Large intestine (tissue), 12 donors: ENCODE measurements at places on chromosomes 4 and X. TPM values are rescaled to one million over a fixed set of nuclear protein-coding genes. Genes with fewer than 3 reads are reported as not detected.

GRCh38 chr4:165612936-165613335, 234.1 kb downstream of the CPE start:
- DNase-seq = no peak

DNA sequence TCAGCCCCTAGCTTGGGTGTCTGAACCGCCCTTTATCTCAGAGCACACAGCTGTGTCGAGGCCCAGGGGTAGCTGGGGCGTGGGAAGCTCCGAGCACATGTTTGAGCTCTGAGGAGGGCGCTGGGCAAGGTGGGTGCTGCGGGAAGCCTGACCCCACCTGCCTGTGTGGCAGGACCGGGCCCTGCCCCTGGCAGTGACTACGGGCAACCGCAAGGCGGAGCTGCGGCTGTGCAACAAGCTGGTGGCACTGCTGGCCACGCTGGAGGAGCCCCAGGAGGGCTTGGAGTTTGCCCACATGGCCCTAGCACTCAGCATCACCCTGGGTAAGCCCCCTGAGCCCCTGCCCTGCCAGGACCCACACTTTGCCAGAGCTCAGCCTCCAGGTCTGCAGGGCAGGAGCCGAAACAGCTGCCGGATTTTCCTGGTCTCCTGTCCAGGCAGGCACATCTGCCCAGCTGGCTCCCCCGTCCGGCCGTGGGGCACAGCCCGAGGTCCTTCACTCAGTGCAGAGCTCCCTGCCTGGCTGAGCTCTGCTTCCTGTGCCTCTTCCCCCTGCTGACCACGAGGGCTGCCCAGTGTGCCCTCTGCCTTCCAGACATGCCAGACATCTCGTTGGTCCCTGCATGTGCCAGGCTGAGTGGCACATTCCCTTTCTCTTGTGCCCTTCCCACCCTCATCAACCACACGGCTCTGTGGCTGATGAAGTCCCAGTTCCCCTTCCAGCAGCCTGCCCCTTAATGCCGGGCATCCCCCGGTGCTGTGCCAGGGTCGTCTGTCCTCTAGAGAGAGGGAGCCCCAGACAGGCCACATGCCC, 33.2 kb upstream of the HTRA3 start:
- DNase-seq = no peak

DNA sequence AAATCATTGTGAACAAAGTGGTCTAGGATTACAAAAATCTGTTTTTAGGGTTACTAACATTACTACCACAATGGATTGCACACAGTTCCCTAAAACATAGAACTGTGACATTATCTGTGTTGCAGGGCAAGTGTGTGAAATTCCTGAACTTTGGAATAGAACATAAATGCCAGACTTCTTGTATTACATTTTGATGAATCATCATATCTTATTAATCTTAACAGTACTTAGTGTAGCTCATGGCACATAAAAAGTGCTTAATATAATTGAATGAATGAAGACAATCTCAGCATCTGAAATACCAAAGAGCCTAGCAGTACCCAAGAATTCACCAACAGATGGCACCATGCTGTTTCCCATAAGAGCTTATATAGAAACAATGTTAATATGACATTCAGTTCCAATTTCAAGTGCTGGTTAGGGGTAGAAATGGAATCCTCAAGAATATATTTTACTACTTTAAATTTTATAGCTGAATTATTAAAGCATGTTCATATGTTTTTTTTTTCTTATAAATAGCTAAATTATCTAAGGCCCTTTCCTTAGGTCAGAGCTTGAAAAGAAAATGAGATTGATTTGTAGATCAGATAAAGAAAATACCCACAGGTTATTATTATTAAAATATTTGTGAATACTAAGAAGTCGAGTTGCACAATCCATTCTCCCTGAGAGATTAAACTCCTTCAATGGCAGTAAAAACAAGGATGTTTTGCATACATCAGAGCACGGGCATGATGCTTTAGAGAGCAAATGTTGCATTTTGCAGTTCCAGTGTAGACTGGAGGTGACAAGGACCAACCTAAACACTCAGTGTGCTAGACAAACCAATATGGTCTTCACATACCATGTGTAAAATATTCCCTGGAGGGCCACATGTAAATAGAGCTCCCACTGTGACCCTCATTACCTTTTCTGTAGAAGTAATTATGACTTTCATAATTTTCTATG, 25.7 kb upstream of the SHISA3 start:
- DNase-seq = peak; percentile 9

GRCh38 chr4:145954924-145955339, 16.3 kb upstream of the ZNF827 start:
- no peak for DNase-seq

GRCh38 chr4:184267673-184268583, 50.3 kb upstream of the ENPP6 start:
- DNase-seq = no peak

DNA sequence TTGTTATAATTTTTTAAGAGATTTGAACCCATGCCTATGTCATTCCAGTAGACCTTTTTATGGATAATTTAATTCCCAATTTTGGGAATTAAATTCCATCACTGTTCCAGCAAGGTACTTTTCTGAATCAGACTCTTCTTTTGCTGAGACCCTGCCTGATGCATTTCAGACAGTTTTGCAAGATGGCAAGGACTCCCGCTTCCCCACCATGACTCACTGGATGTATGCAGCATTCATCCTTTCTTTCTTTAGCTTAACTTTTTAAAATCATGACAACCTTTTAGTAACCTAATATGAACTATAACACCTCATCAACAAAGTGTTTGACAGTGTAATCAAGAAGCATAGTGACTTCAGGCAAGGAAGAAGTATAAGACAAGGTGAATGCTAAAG, 178.1 kb upstream of the LEF1 start:
- no peak for DNase-seq

GRCh38 chr4:85767649-85768048, 292.7 kb downstream of the ARHGAP24 start:
- no peak for DNase-seq

GRCh38 chr4:100907465-100908454, 389.9 kb upstream of the EMCN start:
- peak; percentile 25 for DNase-seq

- DNase-seq = peak; percentile 54
Measured at GRCh38 chr4:169485791-169486742, 126.3 kb downstream of the NEK1 start.

DNA sequence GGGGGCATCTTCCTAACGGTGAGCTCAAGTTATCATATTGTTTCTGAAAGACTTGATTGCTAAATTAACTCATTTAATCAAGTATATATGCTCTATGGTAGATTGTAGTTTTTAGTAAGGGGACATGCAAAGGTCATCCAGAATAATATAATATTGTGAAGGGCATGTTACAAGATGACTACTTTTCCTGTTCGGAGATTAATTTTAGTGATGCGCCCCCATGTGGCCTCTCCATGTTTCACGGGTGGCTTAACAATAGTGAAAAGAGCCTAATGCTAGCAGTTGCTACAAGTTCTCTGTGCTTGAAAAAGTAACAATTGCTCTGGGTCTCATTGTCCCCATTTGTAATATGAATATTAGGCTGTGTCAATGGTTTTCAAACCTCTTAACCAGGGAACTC, 12.2 kb downstream of the SMPX start:
- no peak for DNase-seq

DNA sequence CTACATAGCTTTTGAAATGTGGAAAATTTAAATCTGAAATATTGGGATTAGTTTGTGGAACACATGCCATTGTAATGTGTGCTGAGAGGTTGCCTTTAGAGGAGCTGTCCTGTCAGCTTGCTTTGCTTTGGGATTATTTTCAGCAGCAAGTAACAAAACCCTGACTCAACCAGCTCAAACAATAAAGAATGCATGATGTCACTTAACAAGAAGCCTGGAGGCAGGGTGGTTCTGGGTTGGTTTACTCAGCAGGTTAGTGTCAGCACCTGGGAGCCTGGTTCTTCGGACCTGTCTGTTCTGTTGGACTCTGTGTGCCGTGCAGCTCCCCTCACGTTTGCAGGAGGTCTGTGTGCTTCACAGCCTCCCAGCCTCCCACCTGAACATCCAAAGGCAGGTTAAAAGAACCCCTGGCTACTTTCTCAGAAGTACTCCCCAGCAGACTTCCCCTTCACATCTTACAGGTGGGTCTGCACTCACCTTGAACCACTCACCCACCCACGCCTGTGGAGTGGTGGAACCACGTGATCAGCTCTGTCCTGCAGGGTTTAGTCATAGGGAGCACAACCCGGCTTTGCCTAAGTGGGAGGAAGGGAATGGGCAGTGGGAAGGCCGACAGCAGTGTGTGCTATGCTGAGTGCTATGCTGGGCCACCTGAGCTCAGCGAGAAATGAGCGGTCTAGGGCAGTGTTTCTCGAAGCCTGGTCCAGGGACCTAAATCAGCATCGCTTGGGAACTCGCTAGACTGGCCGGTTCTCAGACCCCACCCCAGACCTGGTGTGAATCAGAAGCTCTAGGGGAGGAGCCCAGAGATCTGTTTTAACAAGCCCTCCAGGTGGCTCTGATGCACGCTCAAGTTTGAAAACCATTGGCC, 20.4 kb downstream of the TMEM131L start:
- DNase-seq = no peak

DNA sequence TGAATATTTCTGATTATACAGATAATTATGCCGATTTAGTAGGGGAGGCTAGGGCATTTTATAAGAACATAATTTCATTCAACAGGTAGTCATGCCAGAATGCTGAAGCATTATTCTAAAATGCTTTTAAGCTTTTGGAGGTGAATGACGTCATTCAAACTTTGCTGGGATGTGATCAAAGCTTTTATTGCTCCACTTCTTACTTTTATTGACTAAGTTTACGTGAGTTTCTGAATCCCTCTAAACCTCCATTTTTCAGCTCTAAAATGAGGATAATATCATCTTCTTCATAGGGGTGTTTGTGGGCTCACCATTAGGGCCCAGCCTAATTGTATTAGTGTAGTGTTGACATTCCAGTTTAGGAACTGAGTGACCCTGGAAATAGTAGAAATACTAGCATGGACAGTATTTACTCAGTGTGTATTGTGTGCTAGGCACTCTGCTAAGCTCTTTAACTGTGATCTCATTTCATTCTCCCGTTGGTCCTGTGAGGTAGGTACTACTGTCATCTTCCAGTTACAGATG, 3.0 kb downstream of the WWC2 start:
- no peak for DNase-seq

DNA sequence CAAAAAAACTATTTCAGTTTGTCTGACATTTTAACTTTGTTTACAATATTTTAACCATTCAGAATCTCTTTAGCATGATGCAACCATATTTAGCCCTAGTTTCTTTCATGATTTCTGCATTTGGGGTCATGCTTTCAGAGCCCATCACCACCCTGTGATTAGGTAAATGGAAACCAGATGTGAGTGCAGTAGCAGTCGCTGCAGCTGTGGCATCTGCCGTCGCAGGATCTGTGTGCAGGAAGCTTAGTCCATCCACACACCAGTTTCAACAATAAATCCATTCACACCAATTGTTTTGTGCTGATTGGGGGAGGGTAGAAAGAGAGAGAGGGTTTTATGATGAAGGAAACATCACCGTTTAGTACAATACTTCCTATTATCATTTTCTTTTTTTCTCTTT, 130.5 kb downstream of the CPEB2 start:
- DNase-seq = no peak

DNA sequence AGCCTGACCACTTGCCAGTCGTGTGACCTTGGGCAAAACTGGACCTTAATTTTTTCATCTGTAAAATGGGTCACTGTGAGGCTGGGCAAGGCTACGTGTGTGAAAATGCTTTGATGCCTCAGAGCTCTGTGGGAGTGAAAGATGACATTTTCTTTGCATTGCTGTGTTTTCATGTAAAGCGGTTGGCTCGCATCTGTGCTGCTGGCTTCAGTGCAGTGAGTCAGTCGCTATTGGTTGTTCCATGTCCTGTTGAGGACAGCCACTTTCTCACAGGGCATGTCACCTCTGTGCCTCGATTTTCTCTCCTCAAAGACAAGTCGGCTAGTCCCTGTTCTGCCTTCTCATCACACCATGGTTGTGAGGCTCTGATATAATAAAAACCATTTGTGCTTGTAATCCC, 4.4 kb downstream of the MTMR1 start:
- no peak for DNase-seq

DNA sequence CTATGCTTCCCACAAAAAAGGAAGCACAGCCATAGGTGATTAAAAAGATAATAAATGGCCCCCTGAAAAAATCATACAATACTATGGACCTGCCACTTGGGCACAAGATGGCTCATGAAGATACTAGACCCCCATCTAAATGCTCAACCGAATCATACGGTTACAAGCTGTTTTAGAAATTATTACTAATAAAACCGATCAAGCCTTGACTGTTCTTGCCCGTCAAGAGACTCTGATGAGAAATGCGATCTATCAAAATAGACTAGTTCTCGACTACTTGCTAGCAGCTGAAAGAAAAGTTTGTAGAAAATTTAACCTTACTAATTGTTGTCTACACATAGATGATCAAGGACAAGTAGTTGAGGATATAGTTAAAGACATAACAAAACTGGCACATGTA, 40.1 kb upstream of the UGT2B7 start:
- no peak for DNase-seq

DNA sequence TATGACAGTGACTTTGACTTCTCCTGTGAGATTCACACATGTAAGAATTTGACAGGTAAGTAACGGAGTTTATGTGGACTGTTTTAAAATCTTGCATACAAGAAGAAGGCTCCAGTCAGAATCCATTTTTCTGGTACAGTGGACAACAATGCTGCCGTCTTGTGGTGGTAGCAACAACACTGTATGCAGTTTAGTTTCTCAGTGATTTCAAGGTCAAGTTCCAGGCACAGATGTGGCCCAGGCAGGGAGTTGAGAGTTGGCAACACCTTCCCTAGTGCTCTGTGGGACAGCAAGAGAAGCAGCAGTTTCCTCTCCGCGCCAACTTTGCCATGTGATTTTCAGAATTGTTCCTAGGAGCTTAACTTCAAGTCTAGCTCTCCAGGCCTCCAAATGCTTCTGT, 56.0 kb upstream of the STPG2 start:
- DNase-seq = no peak

GRCh38 chrX:16822723-16823122, 36.5 kb downstream of the TXLNG start:
- DNase-seq = no peak

- no peak for DNase-seq
Measured at GRCh38 chr4:130820448-130820847, 1724.5 kb downstream of the C4orf33 start.

Gene ANKRD37
- polyA plus RNA-seq = 9.1 TPM

Gene PAGE2B
- 0.57 TPM for polyA plus RNA-seq

Gene NAA15
- 24.2 TPM for polyA plus RNA-seq

Gene TEX13C
- polyA plus RNA-seq = not detected

Gene NEXMIF
- 0.84 TPM for polyA plus RNA-seq

Gene PPP2R2C
- polyA plus RNA-seq = 3.9 TPM

Gene PCDH10
- polyA plus RNA-seq = 1.9 TPM
